ENCODE measurements at places on chromosomes 2 and 18.
A peak's percentile ranks its signal among the peaks of the same experiment; 100 is the strongest.

GRCh38 chr18:53755914-53756609 lies 468.4 kb downstream of the MBD2 start:
- DNase-seq: no peak

DNA sequence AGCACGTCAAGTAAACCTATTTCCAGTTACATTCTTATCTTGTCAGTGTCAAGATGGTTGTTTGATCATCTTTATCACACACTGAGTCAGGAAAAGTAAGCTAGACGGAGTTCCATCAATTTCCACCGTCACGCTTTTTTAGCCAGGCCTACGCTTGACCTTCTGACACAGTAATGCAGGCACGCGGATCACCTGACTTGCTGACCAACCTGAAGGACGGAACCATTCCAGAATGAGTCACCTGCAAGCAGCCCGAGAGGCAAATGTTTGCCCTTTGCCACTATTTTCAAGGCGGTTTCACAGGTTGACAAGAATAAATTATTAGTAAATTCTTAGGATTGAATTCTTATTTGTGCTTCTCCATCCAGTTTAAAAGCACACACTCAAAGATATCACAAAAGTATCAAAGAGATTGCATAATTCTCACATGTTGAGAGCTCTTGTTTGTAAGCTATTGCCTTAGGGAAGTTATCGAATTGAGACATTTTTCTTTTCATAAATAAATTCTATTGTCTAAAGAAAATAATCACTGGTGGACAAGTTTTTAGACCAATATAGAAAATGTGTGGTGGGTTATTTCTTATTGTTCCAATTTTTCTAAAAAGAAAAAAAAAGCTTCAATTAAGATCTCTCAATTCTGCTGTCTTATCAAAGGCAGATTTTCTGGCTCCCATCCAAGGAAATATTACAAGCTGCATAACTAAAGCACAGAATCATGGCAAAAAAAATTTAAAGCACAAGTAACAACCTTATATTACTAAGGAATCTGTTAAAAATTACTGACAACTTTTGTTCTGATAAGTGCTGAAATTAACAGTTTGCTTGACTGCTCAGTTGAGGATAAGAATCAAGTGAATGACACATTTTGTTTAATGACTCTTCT lies 31.9 kb downstream of the UXS1 start:
- peak; percentile 69 for DNase-seq

GRCh38 chr2:36277881-36278523 lies 77.6 kb upstream of the CRIM1 start:
- DNase-seq: no peak

DNA sequence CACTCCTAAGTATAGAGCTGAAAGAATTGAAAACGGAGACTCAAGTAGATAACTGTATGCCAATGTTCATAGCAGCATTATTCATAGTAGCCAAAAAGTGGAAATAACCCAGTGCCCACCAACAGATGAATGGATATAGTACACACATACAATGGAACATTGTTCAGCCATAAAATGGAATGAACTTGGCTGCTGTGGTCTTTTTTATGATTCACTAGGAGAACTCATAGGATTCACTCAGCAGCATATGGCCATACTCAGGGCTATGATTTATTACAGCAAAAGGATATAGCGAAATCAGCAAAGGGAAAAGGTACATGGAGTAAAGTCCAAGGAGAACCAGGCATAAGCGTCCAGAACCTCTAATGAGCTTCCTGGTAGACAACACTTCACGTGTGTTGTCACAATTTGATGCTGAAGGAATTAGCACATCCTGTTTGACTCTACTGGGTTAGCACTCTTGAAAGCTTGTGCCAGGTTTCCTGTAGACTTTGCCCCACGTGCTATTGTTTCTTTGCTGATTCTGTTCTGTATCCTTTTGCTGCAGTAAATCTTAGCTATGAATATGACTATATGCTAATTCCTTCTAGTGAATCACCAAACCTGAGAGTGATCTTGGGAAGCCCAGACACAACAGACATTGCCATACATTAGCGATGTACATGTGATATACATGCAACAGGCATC lies 15.7 kb downstream of the SPC25 start:
- DNase-seq: no peak

- peak; percentile 75 for DNase-seq
Observed at GRCh38 chr2:200862532-200863000, 1.9 kb downstream of the CLK1 start.

- no peak for DNase-seq
Observed at GRCh38 chr2:240648155-240648649, 22.9 kb downstream of the GPR35 start.

- DNase-seq: no peak
Observed at GRCh38 chr2:150944315-150944714, 317.3 kb downstream of the RBM43 start.

DNA sequence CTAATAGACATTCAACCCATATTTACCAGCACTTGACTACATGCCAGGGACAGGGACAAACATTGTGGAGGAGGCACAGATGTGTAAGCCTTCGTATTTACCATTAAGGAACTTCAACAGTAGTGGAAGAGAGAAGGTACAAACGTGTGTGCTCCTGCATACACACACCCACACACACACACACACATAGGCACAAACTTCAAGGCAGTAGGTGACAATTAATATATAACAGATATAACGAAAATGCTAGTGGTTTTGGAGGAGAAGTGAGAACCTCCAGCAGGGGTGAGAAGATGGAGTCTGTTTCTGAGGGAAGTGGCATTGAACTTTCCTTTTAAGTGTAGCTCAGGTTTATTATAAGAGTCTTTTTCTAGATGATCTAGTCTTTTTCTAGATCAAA lies 231.1 kb downstream of the SETBP1 start:
- no peak for DNase-seq

- peak; percentile 72 for DNase-seq
Observed at GRCh38 chr2:10297959-10298531, 4.7 kb upstream of the HPCAL1 start.

- peak; percentile 58 for DNase-seq
Observed at GRCh38 chr2:120255986-120256650, 3.5 kb downstream of the RALB start.

GRCh38 chr2:58299123-58299522 lies 58.0 kb upstream of the FANCL start:
- no peak for DNase-seq

DNA sequence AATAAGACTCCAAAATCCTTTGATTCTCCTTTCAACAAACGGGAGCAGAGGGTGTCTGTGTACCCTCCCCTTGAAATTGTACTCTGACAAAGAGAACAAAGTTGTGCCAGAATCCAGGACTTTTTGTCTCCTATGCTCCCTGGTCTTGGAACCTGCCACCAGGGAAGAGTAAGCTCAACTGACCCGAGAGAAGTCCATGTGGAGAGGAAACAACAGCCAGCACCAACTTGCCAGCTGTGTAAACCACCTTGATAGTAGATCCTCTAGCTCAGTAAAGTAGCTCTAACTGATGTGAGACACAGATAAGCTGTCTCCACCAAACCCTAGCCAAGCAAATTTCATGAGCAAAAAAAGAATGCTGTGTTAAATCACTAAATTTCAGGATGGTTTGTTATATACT lies 46.9 kb downstream of the LNPK start:
- no peak for DNase-seq

GRCh38 chr2:128458505-128458904 lies 139.8 kb upstream of the HS6ST1 start:
- DNase-seq: no peak

- no peak for DNase-seq
Observed at GRCh38 chr2:907706-908105, 42.9 kb upstream of the SNTG2 start.

DNA sequence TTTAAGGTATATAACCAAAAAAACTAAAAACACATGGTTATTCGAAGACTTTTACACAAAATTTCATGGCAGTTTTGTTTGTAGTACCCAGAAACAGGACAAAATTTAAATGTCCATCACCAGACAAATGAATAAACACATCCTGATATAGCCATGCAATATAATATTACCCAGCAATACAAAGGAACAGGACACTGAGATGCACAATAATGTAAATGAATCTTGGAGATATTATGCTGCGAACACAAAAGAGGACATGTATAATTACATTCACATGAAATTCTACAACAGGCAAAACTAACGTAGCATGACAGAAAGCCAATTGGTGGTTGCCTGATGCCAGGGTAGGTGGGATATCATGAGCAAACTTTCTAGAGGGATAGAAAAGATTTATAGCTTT lies 92.4 kb upstream of the OTX1 start:
- no peak for DNase-seq

GRCh38 chr2:182522405-182522896 lies 95.6 kb upstream of the PDE1A start:
- DNase-seq: peak; percentile 44

GRCh38 chr2:62296832-62297623 lies 101.1 kb downstream of the B3GNT2 start:
- DNase-seq: peak; percentile 56

- DNase-seq: no peak
Observed at GRCh38 chr2:172374318-172375240, 52.8 kb upstream of the ITGA6 start.

DNA sequence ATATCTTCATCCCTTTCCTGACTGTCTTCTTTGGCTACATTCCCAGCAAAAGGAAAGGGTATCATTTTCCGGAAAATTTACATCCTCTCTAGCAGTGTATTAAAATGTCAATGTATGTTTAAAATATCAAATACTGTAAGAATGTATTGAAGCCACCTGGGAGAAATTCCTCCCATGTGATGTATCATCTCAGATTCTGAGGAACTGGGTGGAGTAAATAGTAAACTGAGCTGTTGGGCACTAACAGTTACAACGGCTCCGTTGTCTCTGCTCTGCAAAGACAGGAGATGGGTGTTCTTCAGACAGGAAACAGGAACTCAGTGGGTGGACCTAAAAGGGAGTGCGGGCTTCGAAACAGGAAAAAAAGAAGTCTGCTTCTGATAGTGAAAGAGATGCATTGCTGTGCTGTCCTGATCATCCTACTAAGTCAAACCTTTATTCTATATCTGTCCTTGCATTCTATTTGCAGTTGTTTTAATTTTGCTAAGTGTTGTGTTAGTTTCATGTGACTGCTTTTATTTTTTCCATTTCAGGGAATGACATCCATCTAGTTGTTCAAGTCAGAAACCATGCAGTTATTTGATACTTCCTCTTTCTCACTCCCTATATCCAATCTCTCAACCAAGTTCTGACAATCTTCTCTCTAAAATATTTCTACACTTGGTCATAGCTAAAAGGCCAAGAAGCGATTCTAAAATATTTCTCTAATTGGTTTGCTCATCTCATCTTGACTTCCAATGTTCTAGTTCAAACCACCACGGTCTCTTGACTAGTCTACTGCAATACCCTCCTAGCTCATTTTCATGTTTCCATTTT lies 19.4 kb downstream of the DOK1 start:
- DNase-seq: peak; percentile 95

DNA sequence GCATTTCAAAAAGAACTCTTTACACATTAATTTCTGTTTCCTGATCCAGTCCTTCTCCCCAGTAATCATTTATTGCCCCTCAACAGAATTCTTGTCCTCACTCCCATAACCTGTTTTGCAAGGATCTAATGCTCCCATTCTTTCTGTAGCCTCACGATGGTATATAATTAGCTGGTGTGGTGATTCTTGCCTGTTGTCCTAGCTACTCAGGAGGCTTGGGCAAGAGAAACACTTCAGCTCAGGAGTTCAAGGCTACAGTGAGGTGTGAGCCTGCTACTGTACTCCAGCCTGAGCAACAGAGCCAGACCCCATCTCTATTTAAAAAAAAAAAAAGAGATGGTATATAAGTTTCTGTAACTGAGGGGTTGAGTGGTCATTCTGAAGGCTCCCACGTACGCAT lies 7.7 kb upstream of the TRAPPC8 start:
- DNase-seq: no peak

DNA sequence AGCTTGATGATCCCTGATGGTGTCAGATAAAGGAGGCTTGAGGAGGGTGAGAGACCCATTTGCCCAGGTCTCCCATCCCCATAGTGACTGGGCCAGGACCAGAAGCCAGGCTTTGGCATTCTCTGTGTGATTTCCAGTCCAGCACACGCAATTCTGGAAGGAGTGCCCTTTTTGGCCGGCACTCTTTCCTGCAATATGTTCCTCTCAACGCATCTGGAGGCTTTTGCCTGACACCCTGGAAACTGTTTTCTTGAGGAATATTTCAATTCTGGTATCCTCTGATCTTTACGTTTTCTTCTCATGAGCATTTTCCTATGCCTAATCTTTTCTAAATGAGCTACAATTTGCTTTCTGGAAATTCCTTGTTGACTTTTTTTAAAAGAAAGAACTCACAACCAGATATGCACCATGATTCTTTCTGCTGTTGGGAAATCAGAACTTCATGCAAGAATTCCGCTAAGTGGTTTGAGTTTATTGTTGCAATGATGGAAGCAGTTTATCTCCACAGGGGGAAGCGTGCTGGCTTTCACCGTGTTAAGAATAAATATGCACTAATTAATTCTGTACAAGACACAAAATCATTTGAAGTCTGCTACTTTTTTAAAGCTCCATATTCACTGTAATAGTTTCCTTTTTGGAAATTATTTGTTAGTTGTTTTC lies 143.7 kb downstream of the NAPG start:
- DNase-seq: no peak

DNA sequence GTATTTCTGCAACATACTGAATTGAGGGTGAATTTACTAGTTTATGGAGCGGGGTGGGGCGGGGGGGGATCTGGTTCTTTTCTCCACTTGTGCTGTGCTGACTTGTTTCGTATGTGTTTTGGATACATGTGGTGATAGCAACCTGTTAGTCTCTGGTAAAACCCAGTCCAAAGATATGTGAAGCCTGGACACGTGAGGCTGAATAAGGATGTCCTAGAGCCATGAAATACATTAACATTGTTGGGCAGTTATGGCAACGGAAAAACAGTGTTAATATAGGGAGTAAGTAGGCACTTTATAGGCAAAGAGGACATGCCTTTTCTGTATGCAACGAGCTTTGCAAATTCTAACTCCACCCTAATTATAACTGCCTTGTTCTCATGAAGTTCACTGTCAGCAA lies 42.1 kb upstream of the NEMP2 start:
- no peak for DNase-seq

DNA sequence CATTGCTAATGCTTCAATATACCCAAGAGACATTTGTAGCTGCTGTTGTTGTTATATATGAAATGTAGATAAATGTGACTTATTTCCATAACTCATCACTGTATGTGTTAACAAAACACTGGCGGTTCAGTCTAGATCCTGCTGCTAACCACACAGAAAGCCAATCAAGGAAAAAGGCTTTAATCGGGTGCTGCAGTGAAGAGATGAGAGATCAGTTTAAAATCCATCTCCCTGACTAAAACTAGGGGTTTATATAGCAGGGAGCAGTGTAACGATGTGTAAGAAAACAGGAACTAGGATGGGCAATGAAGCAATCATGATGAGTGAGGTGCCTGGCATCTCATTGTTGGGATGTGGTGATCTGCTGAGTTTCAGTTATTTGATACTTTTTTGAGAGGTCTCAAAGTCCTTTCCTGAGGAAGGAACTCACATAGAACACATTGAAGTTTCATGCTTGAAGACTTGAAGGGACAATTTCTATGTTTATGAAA lies 677.7 kb upstream of the CDH7 start:
- DNase-seq: no peak

- DNase-seq: no peak
Observed at GRCh38 chr2:208620487-208620978, 213.9 kb downstream of the PTH2R start.

GRCh38 chr2:66495788-66496640 lies 61.1 kb downstream of the MEIS1 start:
- peak; percentile 69 for DNase-seq

- no peak for DNase-seq
Observed at GRCh38 chr2:129860088-129860487, 119.4 kb upstream of the RAB6C start.
